ENCODE measurements at places on chromosomes 4 and X. TPM values are rescaled to one million over a fixed set of nuclear protein-coding genes. Genes with fewer than 3 reads are reported as not detected.

GRCh38 chrX:129540722-129541184, 694 bp downstream of the OCRL start:
- no peak overlapping the region for H3K4me3 ChIP-seq
- H3K4me1 ChIP-seq: no peaks in the 10 kb centered on the region
- no peak overlapping the region for H3K27ac ChIP-seq
- peaks cover 23% of the 10 kb centered on the region for H3K27me3 ChIP-seq

- no peak overlapping the region for H3K4me3 ChIP-seq
- DNase-seq: no peak
- peaks cover 27% of the 10 kb centered on the region for H3K27me3 ChIP-seq
- no peaks in the 10 kb centered on the region for H3K4me1 ChIP-seq
Observed at GRCh38 chr4:140630246-140630645, 61.5 kb upstream of the UCP1 start.

- no peak for DNase-seq
- H3K27ac ChIP-seq: no peak overlapping the region
- H3K4me1 ChIP-seq: no peaks in the 10 kb centered on the region
- no peak overlapping the region for H3K4me3 ChIP-seq
- H3K27me3 ChIP-seq: peaks cover 24% of the 10 kb centered on the region
- no peaks in the 10 kb centered on the region for H3K36me3 ChIP-seq
Observed at GRCh38 chrX:110941906-110942305, 146.3 kb upstream of the CHRDL1 start.

GRCh38 chr4:24003926-24004325, 114.1 kb upstream of the PPARGC1A start:
- H3K27me3 ChIP-seq: no peaks in the 10 kb centered on the region
- H3K27ac ChIP-seq: no peak overlapping the region
- no peak for DNase-seq
- H3K36me3 ChIP-seq: no peaks in the 10 kb centered on the region
- no peaks in the 10 kb centered on the region for H3K4me1 ChIP-seq
- no peak overlapping the region for H3K4me3 ChIP-seq

GRCh38 chr4:67746797-67747495, 7.2 kb downstream of the GNRHR start:
- no peak for DNase-seq
- H3K36me3 ChIP-seq: peaks cover 3% of the 10 kb centered on the region
- H3K4me3 ChIP-seq: no peak overlapping the region
- no peaks in the 10 kb centered on the region for H3K27me3 ChIP-seq

GRCh38 chr4:144787365-144788258, 141.7 kb downstream of the HHIP start:
- H3K27ac ChIP-seq: no peak overlapping the region
- H3K27me3 ChIP-seq: peaks cover 5% of the 10 kb centered on the region
- no peak overlapping the region for H3K4me3 ChIP-seq
- H3K4me1 ChIP-seq: peaks cover 6% of the 10 kb centered on the region
- no peaks in the 10 kb centered on the region for H3K36me3 ChIP-seq
- no peak for DNase-seq

DNA sequence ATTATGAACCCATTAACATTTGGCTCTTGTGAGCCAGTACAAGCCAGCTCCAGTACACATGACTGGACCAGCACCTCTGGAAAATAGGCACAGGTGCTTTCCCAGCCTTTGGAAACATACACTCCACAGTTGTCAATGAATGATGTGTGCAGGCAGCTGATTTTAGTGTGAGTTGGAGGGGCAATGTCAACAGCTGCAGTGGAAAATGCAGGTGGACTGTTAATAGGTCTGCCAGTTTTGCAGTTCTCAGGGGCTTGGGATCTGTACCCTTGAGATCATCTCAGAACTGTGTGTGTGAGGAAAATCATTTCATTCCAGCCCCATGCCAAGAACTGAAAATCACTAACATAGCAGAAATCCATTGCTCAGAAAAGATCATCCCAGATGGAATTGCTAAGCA, 81.7 kb upstream of the CHRDL1 start:
- H3K4me1 ChIP-seq: no peaks in the 10 kb centered on the region
- no peaks in the 10 kb centered on the region for H3K36me3 ChIP-seq
- H3K27ac ChIP-seq: no peak overlapping the region

GRCh38 chr4:55398966-55399365, 3.2 kb downstream of the TMEM165 start:
- no peaks in the 10 kb centered on the region for H3K27me3 ChIP-seq
- peak overlapping the region; percentile 94 for H3K4me3 ChIP-seq
- peaks cover 39% of the 10 kb centered on the region for H3K36me3 ChIP-seq

Gene GSX2
- not detected for total RNA-seq

Gene NALF2
- not detected for total RNA-seq

- no peak overlapping the region for H3K27ac ChIP-seq
- DNase-seq: no peak
- no peaks in the 10 kb centered on the region for H3K36me3 ChIP-seq
- no peak overlapping the region for H3K4me3 ChIP-seq
Observed at GRCh38 chr4:108900018-108900580, 137.2 kb upstream of the ETNPPL start.

GRCh38 chrX:39855748-39856129, 242.0 kb downstream of the BCOR start:
- H3K36me3 ChIP-seq: peaks cover 20% of the 10 kb centered on the region
- DNase-seq: peak; percentile 88
- peaks cover 72% of the 10 kb centered on the region for H3K4me1 ChIP-seq
- peak overlapping the region; percentile 91 for H3K4me3 ChIP-seq
- H3K27ac ChIP-seq: peak overlapping the region; percentile 98

Gene NAT8L
- 0.09 TPM for total RNA-seq

DNA sequence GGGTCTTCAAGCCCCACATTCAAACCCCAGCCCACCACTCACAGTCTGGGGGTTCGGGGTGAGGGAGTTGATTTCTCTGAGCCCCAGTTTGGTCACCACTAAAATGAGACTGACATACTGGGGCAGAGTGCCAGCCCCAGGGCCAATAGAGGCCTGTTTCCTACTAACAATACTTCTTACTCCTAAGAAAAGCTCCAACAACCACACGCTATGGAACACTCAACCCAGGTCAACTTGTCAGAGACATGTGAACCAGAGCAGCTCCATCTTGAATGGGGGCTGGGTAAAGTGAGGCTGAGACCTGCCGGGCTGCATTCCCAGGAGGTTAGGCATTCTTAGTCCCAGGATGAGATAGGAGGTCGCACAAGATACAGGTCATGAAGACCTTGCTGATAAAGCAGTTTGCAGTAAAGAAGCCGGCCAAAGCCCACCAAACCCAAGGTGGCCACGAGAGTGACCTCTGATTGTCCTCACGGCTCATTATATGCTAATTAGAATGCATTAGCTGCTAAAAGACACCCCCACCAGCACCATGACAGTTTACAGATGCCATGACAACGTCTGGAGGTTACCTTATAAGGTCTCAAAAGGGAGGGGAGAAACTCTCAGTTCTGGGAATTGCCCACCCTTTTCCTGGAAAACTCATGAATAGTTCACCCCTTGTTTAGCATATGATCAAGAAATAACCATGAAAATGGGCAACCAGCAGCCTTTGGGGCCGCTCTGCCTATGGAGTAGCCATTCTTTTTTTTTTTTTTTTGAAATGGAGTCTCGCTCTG, 26.6 kb upstream of the HTRA3 start:
- H3K27ac ChIP-seq: no peak overlapping the region
- no peaks in the 10 kb centered on the region for H3K27me3 ChIP-seq
- no peaks in the 10 kb centered on the region for H3K36me3 ChIP-seq
- DNase-seq: no peak
- H3K4me1 ChIP-seq: peaks cover 1% of the 10 kb centered on the region

DNA sequence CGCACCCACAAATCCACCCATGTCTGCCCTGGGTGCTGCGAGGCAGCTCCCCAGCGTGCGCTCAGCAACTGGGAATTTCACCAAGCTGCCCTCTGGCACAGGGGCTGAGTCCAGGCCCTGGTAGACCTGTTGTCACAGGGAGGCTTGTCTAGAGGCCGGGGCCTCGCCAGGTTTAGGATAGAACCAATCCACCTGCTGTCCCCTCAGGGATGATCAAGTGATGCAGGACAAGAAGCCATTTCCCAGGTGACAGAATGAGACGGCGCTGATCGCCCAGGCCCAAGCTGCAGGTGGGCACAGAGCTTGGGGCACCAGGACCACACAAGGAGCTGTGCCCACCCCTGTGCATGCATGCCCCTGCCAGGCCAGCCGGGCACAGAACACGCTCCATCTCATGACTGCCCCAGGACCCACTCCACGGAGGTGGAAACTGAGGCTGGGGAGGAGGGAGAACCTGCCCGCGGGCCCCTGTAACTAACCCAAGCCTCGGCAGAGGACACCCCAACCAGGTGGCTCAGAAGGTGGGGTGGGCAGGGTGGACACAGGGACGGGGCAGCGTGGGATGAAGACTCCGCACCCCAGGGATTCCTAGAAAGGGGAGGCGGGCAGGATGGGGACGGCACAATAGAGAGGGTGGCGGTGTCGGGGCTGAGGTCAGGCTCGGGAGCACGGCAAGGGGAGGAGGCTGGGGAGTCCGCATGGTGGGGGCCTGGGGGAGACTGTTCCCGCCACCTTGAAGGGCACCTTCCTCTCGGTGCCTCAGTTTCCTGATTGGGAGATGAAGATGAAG, 78.0 kb downstream of the ZFYVE28 start:
- H3K27ac ChIP-seq: no peak overlapping the region
- H3K27me3 ChIP-seq: no peaks in the 10 kb centered on the region
- H3K4me3 ChIP-seq: no peak overlapping the region

- no peaks in the 10 kb centered on the region for H3K27me3 ChIP-seq
- no peak overlapping the region for H3K4me3 ChIP-seq
- H3K27ac ChIP-seq: no peak overlapping the region
- H3K36me3 ChIP-seq: no peaks in the 10 kb centered on the region
- DNase-seq: no peak
Observed at GRCh38 chr4:156193106-156193505, 239.4 kb upstream of the CTSO start.

Gene CORIN
- total RNA-seq: not detected

GRCh38 chr4:113872426-113873260, 106.8 kb downstream of the ARSJ start:
- no peak for DNase-seq
- H3K36me3 ChIP-seq: peaks cover 5% of the 10 kb centered on the region
- H3K27ac ChIP-seq: no peak overlapping the region
- H3K4me3 ChIP-seq: no peak overlapping the region
- peaks cover 4% of the 10 kb centered on the region for H3K4me1 ChIP-seq
- no peaks in the 10 kb centered on the region for H3K27me3 ChIP-seq

Gene USP17L27
- not detected for total RNA-seq

Gene EDNRA
- total RNA-seq: not detected

Gene MFAP3L
- total RNA-seq: 0.59 TPM

Gene SFRP2
- not detected for total RNA-seq

DNA sequence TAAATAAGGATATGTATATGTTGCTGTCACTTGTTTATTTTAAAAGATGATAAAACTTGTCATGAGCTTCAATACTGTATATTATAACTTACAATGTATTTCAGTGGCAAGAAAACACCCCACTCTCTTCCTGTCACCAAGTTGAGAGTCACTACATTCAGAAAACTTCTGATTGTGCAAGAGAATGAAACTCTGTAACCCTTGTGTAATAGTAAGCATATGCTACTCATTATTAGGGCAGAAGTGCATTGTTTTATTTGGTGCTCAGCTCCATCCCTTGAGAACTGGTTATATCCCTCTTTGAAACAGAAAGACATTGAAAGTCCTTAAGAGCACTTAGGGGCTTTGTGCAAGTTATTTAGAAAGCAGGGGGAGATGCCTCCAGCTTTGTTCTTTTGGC, 594.5 kb downstream of the ARAP2 start:
- no peak for DNase-seq
- no peak overlapping the region for H3K4me3 ChIP-seq
- H3K27ac ChIP-seq: no peak overlapping the region
- no peaks in the 10 kb centered on the region for H3K36me3 ChIP-seq
- H3K4me1 ChIP-seq: no peaks in the 10 kb centered on the region

Gene RBM46
- not detected for total RNA-seq

DNA sequence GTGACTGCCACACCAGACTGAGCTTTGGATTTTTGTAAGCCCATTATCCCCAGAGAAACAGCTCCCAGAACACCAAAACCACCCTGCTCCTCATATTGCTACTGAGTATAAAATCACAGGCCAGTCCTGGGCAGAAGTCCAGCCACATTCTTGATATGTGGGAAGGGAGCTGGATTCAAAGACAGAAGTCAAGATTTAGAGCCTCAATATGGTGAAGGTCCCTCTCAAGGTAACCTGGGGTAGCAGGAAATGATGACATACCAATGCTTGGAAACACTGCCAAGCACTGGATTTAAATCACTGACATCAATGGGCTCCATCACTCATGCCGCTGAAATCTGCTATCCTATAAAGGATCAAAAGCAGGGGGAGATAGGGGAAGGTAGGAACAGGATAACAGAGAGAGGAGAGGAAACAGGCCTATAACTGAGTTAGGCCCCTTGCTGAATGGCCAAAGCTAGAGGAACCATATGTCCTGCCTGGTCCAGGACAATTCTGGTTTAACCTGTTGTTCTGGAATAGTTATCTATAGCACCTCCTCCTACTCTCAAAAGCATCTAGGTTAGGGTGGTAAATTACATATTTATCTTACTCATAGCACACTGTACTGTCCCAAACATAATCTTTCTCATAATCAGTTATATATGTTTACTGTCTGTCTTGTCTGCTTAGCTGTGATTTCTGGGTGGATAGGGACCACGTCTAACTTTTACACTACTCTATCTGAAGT, 83.7 kb upstream of the NHS start:
- no peaks in the 10 kb centered on the region for H3K4me1 ChIP-seq
- no peak for DNase-seq
- no peak overlapping the region for H3K27ac ChIP-seq
- H3K36me3 ChIP-seq: no peaks in the 10 kb centered on the region
- no peaks in the 10 kb centered on the region for H3K27me3 ChIP-seq
- no peak overlapping the region for H3K4me3 ChIP-seq

GRCh38 chrX:113136836-113137235, 296.2 kb upstream of the AMOT start:
- no peaks in the 10 kb centered on the region for H3K27me3 ChIP-seq
- DNase-seq: no peak
- H3K4me1 ChIP-seq: no peaks in the 10 kb centered on the region
- H3K27ac ChIP-seq: no peak overlapping the region

GRCh38 chr4:128571747-128572146, 237.8 kb upstream of the JADE1 start:
- H3K27ac ChIP-seq: no peak overlapping the region
- no peaks in the 10 kb centered on the region for H3K36me3 ChIP-seq
- no peak for DNase-seq
- peaks cover 23% of the 10 kb centered on the region for H3K27me3 ChIP-seq
- H3K4me3 ChIP-seq: no peak overlapping the region

Measured in activated CD8-positive, alpha-beta memory T cell treated with anti-CD3 and anti-CD28 coated beads, Interleukin-2, amount 10 ng/mL, durations not matched to agents 7 days and 5 days (primary cell).